ENCODE measurements at places on chromosomes 5 and 9.

DNA sequence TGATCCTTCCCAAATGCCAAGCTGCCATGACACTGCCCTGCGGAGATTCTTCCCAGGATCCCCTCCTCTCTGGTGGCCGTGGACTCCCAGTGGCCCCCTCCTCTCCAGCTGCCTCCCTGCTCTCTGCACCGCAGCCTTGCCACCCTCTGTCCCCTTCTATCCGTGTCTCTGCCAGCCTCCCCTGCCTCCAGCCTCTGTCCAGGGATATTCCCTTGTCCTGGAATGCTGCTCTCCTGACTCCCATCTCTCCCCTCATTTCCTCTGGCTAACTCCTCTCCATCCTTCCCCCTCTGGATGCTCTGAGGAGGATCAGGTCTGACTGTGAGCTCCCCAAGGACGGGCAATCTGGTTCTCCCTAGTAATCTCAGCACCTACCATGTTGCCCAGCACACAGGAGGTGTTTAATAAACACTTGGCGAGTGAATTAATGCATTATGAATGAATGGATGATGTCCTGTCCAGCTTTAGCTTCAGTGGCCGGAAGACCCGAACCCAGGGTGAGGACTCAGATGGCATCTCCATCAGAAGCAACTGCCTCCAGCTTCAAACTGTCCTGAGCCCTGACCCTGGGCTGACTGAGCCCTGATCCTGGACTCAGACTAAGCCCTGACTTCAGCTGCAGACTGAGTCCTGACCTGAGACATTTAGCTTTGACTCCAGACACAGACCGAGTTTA is 7.5 kb upstream of the CRB2 start:
- DNase-seq = no peak

DNA sequence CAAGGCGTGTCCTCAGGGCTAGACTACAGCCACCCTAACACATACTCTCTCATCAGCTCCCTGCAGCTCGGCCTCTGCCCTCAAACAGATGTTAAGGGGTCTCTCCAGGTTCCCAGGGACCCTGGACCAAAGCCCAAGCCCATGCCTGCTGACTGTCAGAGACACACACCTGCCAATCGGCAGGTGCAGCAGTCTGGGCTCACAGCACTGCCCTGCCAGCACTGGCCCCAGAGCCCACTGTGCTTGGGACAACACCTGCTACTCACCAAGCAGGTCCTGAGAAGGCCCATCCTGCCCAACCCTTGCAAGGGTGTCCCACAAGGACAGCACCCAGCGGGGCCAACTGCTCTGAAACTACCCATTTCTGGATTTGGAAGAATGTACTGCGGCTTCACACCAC is 20.2 kb upstream of the ZDHHC11 start:
- no peak for DNase-seq

DNA sequence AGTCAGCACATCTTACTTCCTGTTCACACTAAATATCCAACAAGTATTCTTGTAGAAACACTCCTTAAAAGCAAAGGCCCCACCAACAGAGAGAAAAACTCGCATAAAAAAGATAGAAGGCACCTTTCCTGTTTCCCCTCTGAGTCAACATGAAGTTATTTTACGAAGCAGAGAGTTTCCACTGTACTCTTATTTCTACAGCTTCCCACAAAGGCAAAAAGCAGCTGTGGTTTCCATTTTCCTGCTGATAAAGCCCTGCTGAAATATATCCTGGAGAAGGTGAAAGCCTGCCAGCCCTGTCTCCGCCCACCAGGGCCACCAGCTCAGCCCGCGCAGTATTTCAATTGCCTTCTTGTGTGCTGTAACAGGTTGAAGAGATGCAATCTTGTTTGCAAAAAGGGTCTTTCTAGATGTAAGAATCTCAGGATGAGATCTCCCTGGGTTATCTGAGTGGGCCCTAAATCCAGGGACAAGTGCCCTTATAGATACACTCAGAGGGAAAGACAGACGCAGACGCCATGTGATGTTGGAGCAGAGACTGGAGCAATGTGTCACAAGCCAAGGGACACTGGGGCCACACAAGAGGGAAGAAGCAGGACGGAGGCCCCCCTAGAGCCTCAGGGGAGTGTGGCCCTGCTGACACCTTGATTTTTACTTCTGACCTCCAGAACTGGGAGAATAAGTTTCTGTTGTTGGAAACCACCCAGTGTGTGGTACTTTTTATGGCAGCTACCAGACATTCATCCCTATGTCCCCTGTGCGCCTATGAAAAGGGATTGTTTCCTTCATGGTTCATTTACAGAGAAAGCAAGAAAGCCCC is 19.9 kb downstream of the SEMA4D start:
- DNase-seq = no peak

GRCh38 chr5:109168151-109168550 is 241.6 kb downstream of the PJA2 start:
- DNase-seq = no peak

- no peak for DNase-seq
Observed at GRCh38 chr9:91119679-91120078, 242.0 kb downstream of the AUH start.

- DNase-seq = no peak
Observed at GRCh38 chr5:81633891-81634290, 117.0 kb downstream of the SSBP2 start.

DNA sequence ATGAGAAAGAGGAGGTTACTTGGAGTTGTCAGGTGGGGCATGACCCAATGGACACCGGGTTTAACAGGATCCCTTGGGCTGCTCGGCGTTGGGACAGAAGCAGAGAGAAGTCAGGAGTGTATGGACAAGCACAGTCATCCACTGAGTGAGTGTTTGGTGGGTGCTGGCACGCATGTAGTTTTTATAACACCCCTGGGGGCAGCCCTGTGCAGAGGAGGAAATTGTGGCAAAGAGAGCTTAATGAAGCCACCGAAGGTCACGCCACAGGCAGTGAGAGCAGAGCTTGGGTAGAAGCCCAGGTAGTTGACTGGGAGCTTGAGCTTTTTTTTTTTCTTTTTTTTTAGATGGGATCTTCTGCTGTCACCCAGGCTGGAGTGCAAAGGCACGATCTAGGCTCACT is 43.2 kb upstream of the IER5L start:
- DNase-seq = no peak

GRCh38 chr5:10172247-10172646 is 77.4 kb downstream of the ATPSCKMT start:
- DNase-seq = no peak

GRCh38 chr5:140785905-140786686 is at the start of gene PCDHA1:
TSS of gene PCDHA1 (plus strand) at chr5:140786140.
- no peak for DNase-seq

DNA sequence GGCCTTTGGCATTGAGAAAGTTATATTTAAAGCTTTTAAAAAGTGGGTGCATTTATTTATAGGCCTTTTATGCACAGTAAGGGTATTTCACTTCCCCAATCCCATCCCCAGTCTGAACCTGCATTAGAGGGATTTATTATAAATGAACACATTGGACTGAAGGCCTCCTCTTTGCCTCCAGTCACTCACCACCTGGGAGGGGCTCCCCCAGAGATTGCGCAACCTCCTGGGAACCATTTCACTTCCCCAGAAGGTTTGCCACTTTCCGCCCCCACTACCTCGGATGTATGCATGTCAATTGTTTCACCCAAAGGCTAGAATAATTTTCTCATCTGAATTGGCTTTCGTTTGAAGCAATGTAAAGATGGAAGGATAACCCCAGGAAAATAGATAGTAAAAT is 29.8 kb upstream of the VCAN start:
- no peak for DNase-seq

- DNase-seq = no peak
Observed at GRCh38 chr9:87112656-87113055, 165.3 kb upstream of the GAS1 start.

- DNase-seq = no peak
Observed at GRCh38 chr5:140219068-140219991, 44.3 kb downstream of the CYSTM1 start.

- DNase-seq = no peak
Observed at GRCh38 chr9:120696551-120697230, 17.6 kb downstream of the MEGF9 start.

- DNase-seq = no peak
Observed at GRCh38 chr5:41176952-41177351, 36.4 kb downstream of the C6 start.
